H9 (cell line): ENCODE measurements at places on chromosomes 3 and 15. TPM values are rescaled to one million over a fixed set of nuclear protein-coding genes. Genes with fewer than 3 reads are reported as not detected.

FOXL2 gene
- 0.22 and 0.29 TPM in 2 replicates for total RNA-seq

KLF15 gene
- total RNA-seq: 10.8 and 11.4 TPM in 2 replicates

LRRC2 gene
- total RNA-seq: 2.6 and 3.4 TPM in 2 replicates

DPH6 gene
- total RNA-seq: 34.3 and 42.0 TPM in 2 replicates

- no peak overlapping the region for H3K4me3 ChIP-seq
- H3K4me1 ChIP-seq: peaks cover 4% of the 10 kb centered on the region; the same call in 1 of the 2 replicates
- H3K27ac ChIP-seq: no peak overlapping the region
- DNase-seq: no peak
- no peaks in the 10 kb centered on the region for H3K36me3 ChIP-seq
- no peaks in the 10 kb centered on the region for H3K27me3 ChIP-seq
Measured at GRCh38 chr15:69758810-69759790, 306.5 kb downstream of the RPLP1 start.

GRCh38 chr3:28951772-28952556 lies 328.9 kb upstream of the RBMS3 start:
- H3K27ac ChIP-seq: no peak overlapping the region
- H3K4me1 ChIP-seq: no peaks in the 10 kb centered on the region
- no peak overlapping the region for H3K4me3 ChIP-seq
- no peaks in the 10 kb centered on the region for H3K36me3 ChIP-seq
- H3K27me3 ChIP-seq: no peaks in the 10 kb centered on the region

DNA sequence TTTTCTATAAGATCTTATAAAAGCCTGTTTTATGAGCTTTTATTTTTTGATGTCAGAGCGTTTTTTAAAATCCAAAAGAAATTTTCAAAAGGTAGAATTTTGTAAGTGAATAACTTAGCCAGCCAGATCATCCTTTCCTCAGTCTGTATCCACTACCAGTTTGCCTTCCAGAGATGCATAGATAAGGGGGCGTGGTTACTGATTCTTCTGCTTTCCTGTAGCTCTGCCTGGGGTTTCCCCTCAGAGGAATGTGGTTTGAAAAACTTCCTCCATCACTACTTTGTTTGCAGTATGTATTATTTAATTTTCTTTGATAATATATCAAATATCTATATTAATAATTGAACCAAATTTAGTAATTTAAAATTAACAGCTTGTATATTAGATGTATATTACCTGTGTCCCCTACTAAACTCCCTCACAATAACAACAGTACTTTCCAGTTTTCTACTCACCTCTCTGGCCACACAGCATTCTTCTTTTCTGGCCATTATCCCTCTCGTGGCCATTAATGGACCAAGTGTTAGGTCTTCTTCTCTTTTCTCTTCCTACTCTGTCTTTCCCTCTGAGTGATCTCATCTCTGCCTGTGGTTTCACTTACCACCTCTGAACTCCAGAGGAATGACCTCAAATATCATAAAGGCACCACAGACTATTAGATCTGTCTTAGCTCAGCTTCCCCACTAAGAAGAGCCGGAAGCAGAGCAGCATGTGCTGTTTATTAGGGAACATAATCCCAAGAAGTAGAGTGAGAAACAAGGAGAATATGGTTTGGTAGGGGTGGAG lies 239.7 kb downstream of the UBE2E2 start:
- no peaks in the 10 kb centered on the region for H3K36me3 ChIP-seq
- no peak for DNase-seq
- no peak overlapping the region for H3K4me3 ChIP-seq

DNA sequence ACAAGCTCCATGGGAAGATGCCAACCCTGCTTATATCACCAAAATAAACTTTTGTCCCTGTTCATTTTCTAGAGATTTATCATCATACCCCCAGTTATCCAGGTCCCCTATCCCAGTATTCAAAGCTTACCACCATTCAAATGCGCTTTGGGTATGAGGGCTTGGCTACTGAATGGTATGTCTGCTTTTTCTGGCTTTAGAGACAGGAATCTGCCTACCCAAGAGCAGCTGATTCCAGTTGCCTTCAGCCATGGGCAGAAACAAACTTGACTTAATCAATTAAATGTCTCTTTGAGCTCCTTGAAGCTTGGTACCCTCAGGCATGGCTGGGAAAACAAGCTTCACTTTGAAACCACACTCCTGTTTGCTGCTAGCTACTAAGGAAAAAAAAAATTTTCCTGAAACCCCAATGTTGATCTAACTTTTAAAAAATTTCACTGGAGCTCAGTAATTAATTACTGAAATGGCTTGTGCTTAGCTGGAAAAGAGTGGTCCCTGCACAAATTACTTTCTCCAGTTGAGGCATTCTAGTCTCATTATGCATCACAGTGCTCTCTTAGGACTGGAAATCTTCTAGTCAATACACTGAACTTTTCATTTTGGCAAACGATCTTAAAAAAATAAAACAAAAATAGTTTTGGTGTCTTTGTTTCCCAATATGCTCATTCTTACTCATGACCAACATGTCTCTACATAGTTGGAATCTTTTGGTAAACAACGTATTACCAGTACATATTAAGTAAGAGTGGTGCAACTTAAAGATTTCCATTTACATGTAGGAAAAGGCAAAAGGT lies 242.8 kb downstream of the DTWD1 start:
- no peak overlapping the region for H3K4me3 ChIP-seq
- no peaks in the 10 kb centered on the region; the same call in 1 of the 2 replicates for H3K4me1 ChIP-seq
- H3K36me3 ChIP-seq: no peaks in the 10 kb centered on the region
- DNase-seq: no peak
- H3K27ac ChIP-seq: no peak overlapping the region
- no peaks in the 10 kb centered on the region for H3K27me3 ChIP-seq

DNA sequence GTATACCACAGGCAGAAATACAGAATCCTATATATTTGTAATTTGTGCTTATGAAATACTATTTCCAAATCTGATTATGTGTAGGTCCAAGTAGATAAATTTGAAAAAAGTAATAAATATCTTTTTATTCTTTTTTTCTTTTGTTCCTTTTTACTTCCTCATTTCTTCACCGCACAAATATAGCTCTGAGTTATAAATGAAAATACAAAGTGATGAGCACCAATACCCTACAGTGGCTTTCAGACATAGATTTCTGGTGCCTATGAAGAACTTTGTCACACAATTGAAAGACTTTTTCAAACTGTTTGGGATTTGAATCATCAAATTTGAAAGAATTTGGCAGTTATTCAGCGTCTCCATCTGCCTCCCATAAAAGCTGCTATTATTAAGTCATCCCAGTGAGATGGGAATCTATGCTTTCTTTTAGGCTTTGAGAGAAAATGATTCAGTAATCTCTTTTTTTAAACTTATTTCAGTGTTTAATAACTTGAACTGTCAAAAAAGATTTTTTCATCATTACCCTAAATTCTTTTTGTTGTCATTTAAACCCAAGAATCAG lies 363.6 kb upstream of the GOLIM4 start:
- H3K4me1 ChIP-seq: no peaks in the 10 kb centered on the region
- DNase-seq: no peak
- H3K27me3 ChIP-seq: no peaks in the 10 kb centered on the region
- no peak overlapping the region for H3K27ac ChIP-seq
- H3K36me3 ChIP-seq: no peaks in the 10 kb centered on the region
